ENCODE measurements at places on chromosomes 7 and 10.

GRCh38 chr7:44305564-44306507 lies 19.6 kb downstream of the CAMK2B start:
- no peak overlapping the region for H3K27ac ChIP-seq
- peaks cover 6% of the 10 kb centered on the region for H3K4me1 ChIP-seq
- H3K4me3 ChIP-seq: no peak overlapping the region
- peak; percentile 50 for DNase-seq

GRCh38 chr10:44956717-44957706 lies 2.6 kb upstream of the RASSF4 start:
- no peak overlapping the region for H3K27ac ChIP-seq
- H3K27me3 ChIP-seq: no peaks in the 10 kb centered on the region
- no peaks in the 10 kb centered on the region for H3K36me3 ChIP-seq
- H3K4me1 ChIP-seq: peaks cover 29% of the 10 kb centered on the region
- DNase-seq: no peak

GRCh38 chr7:15621468-15621867 lies 59.7 kb upstream of the AGMO start:
- no peaks in the 10 kb centered on the region for H3K36me3 ChIP-seq
- peak overlapping the region; percentile 46 for H3K27ac ChIP-seq
- peaks cover 20% of the 10 kb centered on the region for H3K4me1 ChIP-seq
- H3K27me3 ChIP-seq: no peaks in the 10 kb centered on the region

GRCh38 chr10:77442699-77443189 lies 194.9 kb downstream of the KCNMA1 start:
- no peaks in the 10 kb centered on the region for H3K27me3 ChIP-seq
- peaks cover 21% of the 10 kb centered on the region for H3K4me1 ChIP-seq
- no peak for DNase-seq
- H3K27ac ChIP-seq: peak overlapping the region; percentile 37
- no peaks in the 10 kb centered on the region for H3K36me3 ChIP-seq
- no peak overlapping the region for H3K4me3 ChIP-seq

- no peak overlapping the region for H3K27ac ChIP-seq
- H3K4me3 ChIP-seq: no peak overlapping the region
These were observed 87.8 kb downstream of the DNMBP start for GRCh38 chr10:99921948-99922347.

GRCh38 chr7:41786944-41787343 lies 84.1 kb upstream of the INHBA start:
- no peak overlapping the region for H3K4me3 ChIP-seq
- H3K4me1 ChIP-seq: peaks cover 13% of the 10 kb centered on the region
- H3K27me3 ChIP-seq: no peaks in the 10 kb centered on the region
- H3K27ac ChIP-seq: peak overlapping the region; percentile 53
- H3K36me3 ChIP-seq: no peaks in the 10 kb centered on the region
- DNase-seq: no peak

- H3K4me1 ChIP-seq: no peaks in the 10 kb centered on the region
- H3K36me3 ChIP-seq: no peaks in the 10 kb centered on the region
- DNase-seq: no peak
- H3K27me3 ChIP-seq: no peaks in the 10 kb centered on the region
- no peak overlapping the region for H3K4me3 ChIP-seq
- no peak overlapping the region for H3K27ac ChIP-seq
These were observed 559.9 kb downstream of the INHBA start for GRCh38 chr7:41142904-41143473.

GRCh38 chr7:148144827-148145226 lies 445.7 kb upstream of the C7orf33 start:
- H3K27me3 ChIP-seq: no peaks in the 10 kb centered on the region
- H3K36me3 ChIP-seq: no peaks in the 10 kb centered on the region

GRCh38 chr7:130092598-130092997 lies 22.3 kb downstream of the KLHDC10 start:
- H3K36me3 ChIP-seq: no peaks in the 10 kb centered on the region
- H3K4me1 ChIP-seq: no peaks in the 10 kb centered on the region
- DNase-seq: no peak
- H3K4me3 ChIP-seq: no peak overlapping the region

- H3K27me3 ChIP-seq: no peaks in the 10 kb centered on the region
- H3K36me3 ChIP-seq: no peaks in the 10 kb centered on the region
- no peak for DNase-seq
- H3K27ac ChIP-seq: no peak overlapping the region
- no peak overlapping the region for H3K4me3 ChIP-seq
- H3K4me1 ChIP-seq: no peaks in the 10 kb centered on the region
These were observed 101.0 kb upstream of the EGFR start for GRCh38 chr7:54917613-54918391.

- H3K27me3 ChIP-seq: no peaks in the 10 kb centered on the region
- DNase-seq: no peak
- no peak overlapping the region for H3K27ac ChIP-seq
- H3K36me3 ChIP-seq: peaks cover 49% of the 10 kb centered on the region
- H3K4me3 ChIP-seq: no peak overlapping the region
- H3K4me1 ChIP-seq: no peaks in the 10 kb centered on the region
These were observed 32.3 kb upstream of the PLEKHS1 start for GRCh38 chr10:113718969-113719822.

- no peaks in the 10 kb centered on the region for H3K36me3 ChIP-seq
- H3K4me1 ChIP-seq: peaks cover 21% of the 10 kb centered on the region
- H3K27me3 ChIP-seq: no peaks in the 10 kb centered on the region
- peak overlapping the region; percentile 37 for H3K27ac ChIP-seq
These were observed 143.6 kb downstream of the CUBN start for GRCh38 chr10:16986082-16986405.

GRCh38 chr10:24556750-24557742 lies 166.6 kb downstream of the ARHGAP21 start:
- no peaks in the 10 kb centered on the region for H3K36me3 ChIP-seq
- H3K27me3 ChIP-seq: peaks cover 12% of the 10 kb centered on the region
- no peaks in the 10 kb centered on the region for H3K4me1 ChIP-seq
- no peak overlapping the region for H3K4me3 ChIP-seq
- no peak overlapping the region for H3K27ac ChIP-seq

DNA sequence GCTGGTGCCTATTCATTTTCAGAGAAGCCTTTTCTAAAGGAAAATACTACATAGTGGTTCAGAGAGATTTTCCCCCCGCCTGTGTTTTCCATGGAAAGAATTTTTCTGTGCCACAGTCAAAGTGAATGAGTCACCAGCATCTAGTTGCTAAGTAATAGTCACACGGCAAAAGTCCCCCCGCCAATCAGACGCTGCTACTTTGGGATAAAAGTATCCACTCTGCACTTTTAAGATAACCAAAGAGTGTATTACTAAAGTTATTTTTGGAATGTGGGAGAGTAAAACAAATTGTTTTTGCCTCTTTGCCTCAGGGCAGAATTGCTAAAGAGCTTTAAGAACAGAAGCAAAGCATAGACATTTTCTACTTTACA lies 23.5 kb downstream of the ABLIM1 start:
- peak; percentile 90 for DNase-seq
- peak overlapping the region; percentile 71 for H3K27ac ChIP-seq
- H3K4me1 ChIP-seq: peaks cover 48% of the 10 kb centered on the region
- H3K27me3 ChIP-seq: no peaks in the 10 kb centered on the region

DNA sequence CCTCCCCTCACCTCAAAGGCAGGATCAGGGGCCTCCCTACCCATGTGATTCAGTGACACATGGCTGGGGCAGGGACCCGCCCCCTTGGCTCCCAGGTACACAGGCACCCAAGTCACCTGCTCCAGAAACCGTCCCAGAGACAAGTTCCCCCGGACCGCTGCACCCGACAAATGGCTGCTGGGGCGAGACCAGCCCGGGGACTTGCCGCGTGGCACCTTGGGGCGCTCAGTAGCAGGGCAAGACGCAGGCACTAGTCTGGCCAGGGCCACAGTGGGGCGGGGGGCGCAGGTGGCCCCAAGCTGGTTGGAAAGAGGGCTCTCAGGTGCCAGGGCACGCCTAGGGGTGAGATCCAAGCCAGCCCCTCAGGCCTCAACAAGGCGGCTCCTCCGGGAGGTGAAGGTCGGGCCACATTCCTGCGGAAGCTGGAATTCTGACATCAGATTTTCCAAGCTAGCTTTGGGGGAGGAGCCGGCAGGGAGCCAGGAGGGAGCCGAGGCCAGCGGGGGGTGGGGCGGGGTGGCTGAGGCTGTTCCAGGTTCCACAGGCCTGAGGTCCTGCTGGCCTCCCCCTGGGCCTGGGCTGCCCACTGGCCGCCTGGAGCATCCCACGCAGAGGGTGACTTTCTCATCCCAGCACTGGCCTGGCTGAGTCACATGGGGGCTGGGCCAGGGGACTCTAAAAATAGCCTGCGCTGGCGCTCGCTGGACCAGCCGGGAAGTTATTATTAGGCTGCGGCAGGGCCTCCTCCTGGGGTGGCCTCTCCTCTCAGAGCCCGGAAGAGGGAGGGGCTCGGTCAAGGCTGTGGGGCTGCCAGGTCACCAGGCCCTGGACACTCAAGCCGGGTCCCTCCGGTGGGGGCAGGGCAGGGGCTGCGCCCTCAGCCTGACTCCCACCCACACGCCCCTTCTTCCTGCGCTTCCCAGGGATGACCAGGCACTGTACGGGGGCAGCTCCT lies 20.5 kb upstream of the INPP5A start:
- H3K27me3 ChIP-seq: no peaks in the 10 kb centered on the region
- DNase-seq: peak; percentile 94
- no peaks in the 10 kb centered on the region for H3K36me3 ChIP-seq
- peak overlapping the region; percentile 15 for H3K4me3 ChIP-seq
- peak overlapping the region; percentile 88 for H3K27ac ChIP-seq

DNA sequence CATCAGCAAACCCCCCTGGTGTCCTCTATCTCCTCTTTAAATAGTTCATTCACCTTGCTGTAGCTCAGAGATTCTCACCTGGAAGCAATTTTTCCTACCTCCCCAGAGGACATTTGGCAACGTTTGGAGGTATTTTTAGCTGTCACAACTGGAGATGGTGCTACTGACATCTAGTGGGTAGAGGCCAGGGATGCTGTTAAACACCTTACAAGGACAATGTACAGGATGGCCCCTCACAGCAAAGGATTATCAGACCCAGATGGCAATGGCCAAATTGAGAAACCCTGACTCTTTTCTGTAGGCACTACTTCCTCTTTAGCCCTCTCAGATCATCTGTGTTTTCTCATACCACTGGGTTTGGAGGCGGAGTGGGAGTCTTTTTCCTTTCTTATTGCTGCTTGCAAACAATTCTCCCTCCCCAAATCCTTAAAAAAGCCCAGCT lies 13.2 kb upstream of the TRA2A start:
- no peaks in the 10 kb centered on the region for H3K4me1 ChIP-seq
- no peak overlapping the region for H3K27ac ChIP-seq
- H3K36me3 ChIP-seq: no peaks in the 10 kb centered on the region
- no peak overlapping the region for H3K4me3 ChIP-seq
- no peaks in the 10 kb centered on the region for H3K27me3 ChIP-seq

GRCh38 chr10:3924344-3924743 lies 139.3 kb upstream of the KLF6 start:
- H3K27me3 ChIP-seq: no peaks in the 10 kb centered on the region
- DNase-seq: no peak
- no peaks in the 10 kb centered on the region for H3K36me3 ChIP-seq
- H3K4me3 ChIP-seq: no peak overlapping the region

DNA sequence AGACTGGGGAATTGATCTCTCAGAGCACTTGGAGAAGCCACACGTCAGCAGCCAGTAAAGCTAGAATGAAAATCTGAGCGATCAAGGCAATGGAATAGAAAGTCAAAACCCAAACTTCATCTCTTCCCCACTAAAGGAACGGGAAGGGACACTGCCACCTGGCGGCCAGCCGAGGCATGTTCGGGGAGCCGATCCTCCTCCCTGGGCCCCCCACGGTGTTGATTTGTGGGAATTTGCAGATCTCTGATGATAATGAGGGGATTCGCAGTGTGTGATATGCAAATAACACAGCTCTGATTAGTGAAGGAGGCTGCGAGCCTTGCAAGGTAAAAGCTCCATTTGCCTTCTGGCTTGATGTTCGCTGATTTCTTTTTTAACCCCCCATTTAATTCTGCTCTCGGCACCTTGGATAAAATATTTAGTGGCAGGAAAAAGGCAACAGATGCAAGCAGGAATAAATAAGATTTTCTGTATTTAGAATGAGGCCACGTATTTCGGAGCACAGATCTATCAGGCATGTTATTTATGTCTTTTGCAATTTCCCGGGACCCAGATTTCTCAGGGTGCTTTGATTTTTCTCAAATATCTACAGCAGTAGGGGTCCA lies 258.6 kb downstream of the PAXIP1 start:
- no peak overlapping the region for H3K27ac ChIP-seq
- H3K27me3 ChIP-seq: no peaks in the 10 kb centered on the region
- no peak overlapping the region for H3K4me3 ChIP-seq
- no peaks in the 10 kb centered on the region for H3K36me3 ChIP-seq
- no peak for DNase-seq

DNA sequence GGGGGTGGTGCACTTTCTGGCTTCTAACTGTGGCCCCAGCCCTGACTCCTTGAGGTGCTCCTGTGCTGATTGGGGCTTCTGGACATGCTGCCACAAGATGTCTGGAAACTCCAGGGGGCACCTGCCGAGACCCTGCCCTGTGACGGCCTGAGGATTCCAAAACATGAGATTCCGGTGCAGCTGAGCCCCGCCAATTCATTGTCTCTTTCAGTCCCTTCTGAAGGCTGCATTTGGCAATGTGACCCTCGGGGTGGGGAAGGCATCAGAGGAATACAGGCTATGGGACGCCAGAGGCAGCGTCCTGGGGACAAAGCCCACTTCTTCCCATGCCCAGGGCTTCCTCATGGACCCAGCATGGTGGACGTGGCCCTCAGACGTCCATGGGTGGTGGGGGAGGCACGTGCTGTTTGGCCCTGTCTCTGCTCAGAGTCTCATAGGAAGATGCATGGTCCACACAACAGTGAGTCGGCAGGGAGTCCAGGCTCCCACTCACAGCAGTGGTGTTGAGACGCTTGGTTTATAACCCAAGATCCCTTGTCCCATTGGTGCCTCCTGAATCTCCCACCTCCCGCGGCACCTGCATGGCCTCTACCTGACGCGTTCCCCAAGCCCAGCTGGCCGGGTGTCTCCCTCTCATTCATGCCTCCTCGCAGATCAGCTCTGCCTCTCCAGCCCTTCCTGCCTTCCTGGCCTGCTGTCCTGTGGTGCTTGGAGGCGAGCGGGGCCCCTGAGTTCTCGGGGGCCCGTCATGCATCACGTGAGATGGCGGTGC lies 129.9 kb downstream of the WDR37 start:
- no peak overlapping the region for H3K27ac ChIP-seq
- no peaks in the 10 kb centered on the region for H3K4me1 ChIP-seq
- no peaks in the 10 kb centered on the region for H3K36me3 ChIP-seq
- no peak overlapping the region for H3K4me3 ChIP-seq
- peaks cover 22% of the 10 kb centered on the region for H3K27me3 ChIP-seq
- peak; percentile 61 for DNase-seq

GRCh38 chr7:151777908-151778670 lies 98.8 kb downstream of the PRKAG2 start:
- H3K27me3 ChIP-seq: no peaks in the 10 kb centered on the region
- no peak overlapping the region for H3K27ac ChIP-seq
- H3K4me3 ChIP-seq: no peak overlapping the region
- DNase-seq: no peak
- peaks cover 6% of the 10 kb centered on the region for H3K4me1 ChIP-seq

DNA sequence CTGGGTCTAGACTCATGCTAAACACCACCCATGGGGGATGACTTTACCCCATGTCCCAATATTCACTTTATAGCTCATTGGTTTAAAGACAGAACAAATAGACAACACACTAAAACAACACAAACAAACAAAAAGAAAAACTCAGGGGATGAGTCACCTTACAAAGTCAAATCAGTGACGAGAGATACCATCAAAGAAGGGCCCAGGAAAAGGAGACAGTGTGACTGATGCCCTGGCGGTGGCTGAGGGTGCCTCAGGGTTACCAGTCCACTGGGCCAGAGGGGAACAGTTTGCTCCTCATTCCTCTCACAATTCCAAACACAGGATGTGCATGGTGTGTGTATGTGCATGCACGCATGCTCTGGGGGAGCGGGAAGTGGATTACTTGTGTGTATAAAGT lies 171.3 kb upstream of the PRKCQ start:
- H3K36me3 ChIP-seq: no peaks in the 10 kb centered on the region
- H3K4me1 ChIP-seq: no peaks in the 10 kb centered on the region
- no peak overlapping the region for H3K27ac ChIP-seq
- no peak for DNase-seq
- H3K27me3 ChIP-seq: no peaks in the 10 kb centered on the region

All from tibial artery (tissue), 4 donors.